Amygdala (tissue), 56 donors: ENCODE measurements at places on chromosomes 11 and 22.

GRCh38 chr11:123547180-123547579 is 107.2 kb downstream of the SCN3B start:
- no peak for DNase-seq

DNA sequence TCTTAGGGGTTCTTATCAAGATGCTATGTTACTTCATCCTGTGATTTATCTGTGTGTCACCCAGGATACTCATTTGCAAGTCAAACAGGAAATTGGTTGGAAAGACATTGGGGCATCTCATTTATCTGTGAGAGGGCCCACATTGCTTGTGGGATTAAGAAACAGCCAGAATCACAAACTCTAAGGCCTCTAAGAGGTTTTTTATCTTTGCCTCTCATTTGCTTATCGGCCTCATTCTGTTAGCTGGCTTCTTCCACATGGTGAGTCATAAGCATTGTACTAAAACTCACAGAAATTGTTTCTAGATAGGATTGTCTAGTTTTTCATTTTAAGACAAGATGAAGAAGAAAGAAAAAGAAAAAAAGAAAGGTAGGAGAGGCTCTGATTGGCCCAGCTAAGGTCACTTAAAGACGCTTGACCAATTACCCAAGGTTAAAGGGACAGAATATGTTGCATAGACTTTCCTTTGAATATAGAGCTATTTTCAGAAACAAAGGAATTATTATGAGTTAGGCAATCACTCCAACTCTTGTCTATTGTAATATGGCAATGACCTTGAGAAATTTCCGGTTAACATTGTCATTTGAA is 121.9 kb downstream of the ARHGAP42 start:
- no peak for DNase-seq

DNA sequence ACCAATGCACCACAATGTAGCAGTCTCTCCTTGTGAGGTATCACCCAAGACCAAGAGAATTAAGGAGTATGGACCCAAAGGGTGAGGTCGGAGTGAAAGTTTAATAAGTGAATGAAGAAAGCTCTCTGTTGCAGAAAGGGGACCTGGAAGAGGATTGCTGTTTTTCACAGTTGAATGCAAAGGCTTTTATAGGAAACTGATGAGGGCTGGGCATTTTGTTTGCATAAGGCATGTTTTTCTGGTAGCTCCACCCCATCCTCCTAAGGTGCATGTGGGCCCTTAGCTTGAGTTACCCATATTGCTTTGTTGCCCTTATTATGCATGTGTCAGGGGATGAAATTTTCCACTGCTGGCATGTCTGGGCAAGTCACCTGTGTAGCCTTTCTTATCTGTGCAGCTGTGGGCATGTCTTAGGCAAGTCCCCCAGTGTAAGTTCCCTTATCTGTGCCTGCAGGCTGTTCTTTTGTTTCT is 64.7 kb downstream of the BDNF start:
- no peak for DNase-seq

- no peak for DNase-seq
Measured at GRCh38 chr11:11808992-11809615, 32.7 kb upstream of the USP47 start.

DNA sequence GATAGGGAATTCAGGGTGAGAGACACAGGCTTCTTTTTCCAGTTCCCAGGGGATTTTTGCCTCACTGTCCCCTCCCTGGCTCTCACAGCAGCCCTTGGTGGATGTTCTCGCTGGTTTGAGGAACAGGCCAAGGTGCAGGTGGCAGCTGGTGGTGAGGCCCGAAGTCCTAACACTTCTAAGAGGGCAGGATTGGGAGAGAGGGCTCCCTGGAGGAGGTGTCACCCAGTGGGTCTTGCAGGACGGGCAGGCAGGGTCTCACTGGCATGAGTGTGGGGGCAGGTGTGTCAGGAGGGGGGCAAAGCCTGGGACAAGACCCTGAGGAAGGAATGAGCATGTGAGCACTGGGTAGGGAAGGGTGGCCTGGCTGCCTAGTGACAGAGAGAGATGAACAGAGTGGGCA is 9.2 kb downstream of the ADORA2A start:
- DNase-seq, result no peak

GRCh38 chr22:37515901-37516300 is 3.3 kb downstream of the CARD10 start:
- no peak for DNase-seq
